Stimulated activated CD8-positive, alpha-beta memory T cell treated with anti-CD3 and anti-CD28 coated beads, Interleukin-12 subunit alpha, Interleukin-12 subunit beta, amount 100 ng/mL, for 1 hour (primary cell): ENCODE measurements at places on chromosomes 2 and 18.

DNA sequence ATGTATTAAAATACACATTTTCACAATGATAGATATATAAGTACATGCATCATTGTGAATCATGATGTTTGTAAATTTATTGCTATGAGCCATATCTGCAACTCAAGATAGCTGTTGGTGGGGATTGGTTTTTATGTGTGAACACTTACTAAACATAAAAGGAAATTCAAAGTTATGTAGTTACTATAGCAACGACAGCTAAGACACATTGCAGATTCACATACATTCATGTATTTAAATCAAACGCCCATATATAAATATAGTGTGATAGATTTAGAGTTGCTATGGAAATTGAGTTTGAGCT lies 65.6 kb downstream of the MAPRE2 start:
- DNase-seq: no peak

DNA sequence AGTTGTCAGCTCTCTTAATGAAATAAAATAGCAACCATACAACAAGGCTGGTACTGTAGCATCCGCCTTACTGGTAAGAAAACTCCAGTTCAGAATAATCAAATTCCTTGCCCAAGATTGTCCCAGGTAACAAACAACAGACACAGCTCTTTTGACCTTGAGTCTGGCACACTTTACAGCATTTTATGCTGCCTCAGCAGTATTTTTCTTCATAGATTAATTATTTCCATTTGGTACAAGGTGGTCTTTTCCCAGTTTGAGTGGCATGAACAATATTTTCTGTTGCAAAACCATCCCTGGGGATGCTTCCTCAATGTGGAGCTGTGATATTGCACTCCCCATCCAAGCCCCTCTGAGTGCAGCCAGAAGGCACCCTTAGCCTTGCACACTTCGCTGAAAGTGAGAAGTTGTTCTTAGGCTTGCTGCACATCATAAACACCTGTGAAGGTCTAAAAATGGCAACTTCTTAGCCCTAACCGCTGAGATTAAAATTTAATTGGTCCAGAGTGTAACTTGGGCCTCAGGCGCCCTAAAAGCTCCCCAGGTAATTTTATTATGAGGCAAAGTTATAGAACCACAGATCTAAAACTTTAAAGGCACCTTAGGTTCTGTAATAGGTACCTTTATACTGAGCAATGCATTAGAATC lies 523.3 kb downstream of the CMPK2 start:
- DNase-seq: no peak

DNA sequence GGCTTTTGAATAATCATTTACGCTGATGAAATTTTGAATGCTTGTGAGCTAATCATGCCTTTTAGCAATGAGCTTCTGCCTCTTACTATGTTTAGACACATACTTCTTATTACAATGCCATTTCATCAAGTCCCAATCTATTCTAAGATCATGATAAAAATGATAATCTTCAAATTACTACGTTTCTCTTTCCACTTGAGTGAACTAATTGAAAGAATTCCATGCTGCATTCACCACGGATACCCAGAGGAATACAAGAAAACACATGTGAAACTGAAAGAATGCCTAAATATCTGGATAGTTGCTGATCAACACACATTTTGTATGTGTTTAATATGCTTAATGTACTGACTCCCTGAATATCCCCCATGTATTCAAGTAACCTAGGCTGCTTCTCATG lies 62.3 kb downstream of the LRRTM4 start:
- DNase-seq: no peak

- no peak for DNase-seq
Measured at GRCh38 chr2:118197011-118197675, 108.9 kb downstream of the INSIG2 start.

GRCh38 chr2:138274421-138275291 lies 226.9 kb upstream of the SPOPL start:
- DNase-seq: no peak

GRCh38 chr2:204483608-204484081 lies 61.6 kb upstream of the PARD3B start:
- DNase-seq: no peak

DNA sequence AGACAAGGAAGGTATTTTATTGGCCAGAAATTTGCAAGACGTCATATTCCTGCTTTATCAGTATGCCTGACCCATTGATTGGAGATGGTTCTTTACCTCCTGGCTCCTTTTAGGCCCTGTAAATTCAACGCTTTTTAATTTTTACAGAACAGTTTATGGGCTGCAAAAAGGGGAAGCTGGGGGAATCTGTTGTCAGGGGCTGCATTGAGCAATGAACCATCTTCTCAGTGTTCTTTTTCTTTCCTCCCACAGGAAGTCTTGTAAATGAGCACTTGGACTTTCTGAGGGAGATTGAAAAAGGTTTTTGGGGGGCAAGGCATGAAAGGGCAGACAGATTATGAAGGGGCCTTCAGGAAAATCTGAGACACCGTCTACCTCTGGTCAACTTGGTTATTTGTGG lies 503.6 kb upstream of the TNP1 start:
- no peak for DNase-seq
